Right lung (tissue), 10 donors: ENCODE measurements at places on chromosomes 16 and 17. TPM values are rescaled to one million over a fixed set of nuclear protein-coding genes. Genes with fewer than 3 reads are reported as not detected.

Gene HOXB3
- polyA plus RNA-seq: 95.5 TPM

Gene PRSS8
- polyA plus RNA-seq: 149 TPM

DNA sequence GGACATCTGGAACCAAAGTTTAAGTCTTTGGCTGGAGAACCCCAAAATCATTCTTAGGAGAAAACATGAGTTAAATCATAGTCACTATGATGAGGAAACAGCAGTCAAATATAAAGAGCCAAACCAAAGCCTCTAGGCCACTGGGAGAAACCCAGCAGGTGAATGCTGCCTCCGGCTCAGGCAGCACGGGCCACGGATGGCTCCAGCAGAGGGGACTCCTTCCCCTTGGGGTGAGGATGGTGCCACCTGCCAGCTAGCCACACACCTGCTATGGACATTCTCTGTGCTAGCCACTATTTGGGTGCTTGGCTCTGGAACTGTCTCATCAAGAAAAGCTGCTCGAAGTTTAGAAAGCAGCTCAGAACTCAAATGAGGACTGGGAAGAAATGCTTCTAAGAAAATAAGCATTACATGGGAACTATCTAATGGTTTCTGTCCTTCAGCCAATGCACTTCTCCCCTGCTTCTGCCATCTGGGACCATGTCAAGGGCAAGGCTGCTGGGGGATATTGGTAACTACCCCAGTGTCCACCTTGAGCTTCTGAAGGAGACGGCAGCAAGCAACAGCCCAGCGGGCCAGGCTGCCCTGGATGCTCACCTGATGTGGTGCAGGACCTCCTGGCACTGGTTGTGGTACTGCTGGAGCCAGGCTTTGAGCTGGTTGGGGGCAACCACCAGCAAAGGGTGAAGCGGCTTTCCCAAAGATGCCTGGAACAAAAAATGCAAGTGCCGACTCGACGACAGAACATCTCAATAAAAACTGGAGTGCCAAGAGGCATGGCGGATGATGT is 22.5 kb downstream of the ELAC2 start:
- no peak for DNase-seq

- no peak for DNase-seq
Observed at GRCh38 chr16:74757349-74757748, 17.3 kb downstream of the FA2H start.

- DNase-seq: no peak
Observed at GRCh38 chr16:24298548-24299167, 42.5 kb downstream of the CACNG3 start.

DNA sequence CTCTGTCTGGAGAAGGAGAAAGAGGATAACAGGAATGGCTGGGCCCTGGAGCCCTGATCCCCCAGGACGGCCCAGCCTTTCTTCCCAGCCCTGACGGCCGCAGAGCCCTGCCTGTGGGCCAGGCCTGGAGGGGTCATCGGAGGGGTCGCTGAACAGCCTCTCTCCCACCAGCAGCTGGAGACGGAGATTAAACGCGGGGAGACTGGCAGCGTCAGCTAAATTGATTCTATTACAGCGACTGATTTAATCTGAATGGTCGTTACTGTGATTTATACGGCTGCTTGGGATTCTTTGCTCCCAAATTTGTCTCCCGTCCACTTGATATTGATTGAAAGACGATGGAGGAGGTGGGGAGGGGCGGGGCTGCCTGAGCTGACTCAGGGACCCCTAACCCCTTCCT is 7.1 kb upstream of the CDH15 start:
- DNase-seq: no peak

GRCh38 chr17:2058586-2059546 is 4.0 kb downstream of the HIC1 start:
- DNase-seq: no peak
